Heart right ventricle (tissue), 16 donors: ENCODE measurements at places on chromosomes 6 and 20. TPM values are rescaled to one million over a fixed set of nuclear protein-coding genes. Genes with fewer than 3 reads are reported as not detected.

DNA sequence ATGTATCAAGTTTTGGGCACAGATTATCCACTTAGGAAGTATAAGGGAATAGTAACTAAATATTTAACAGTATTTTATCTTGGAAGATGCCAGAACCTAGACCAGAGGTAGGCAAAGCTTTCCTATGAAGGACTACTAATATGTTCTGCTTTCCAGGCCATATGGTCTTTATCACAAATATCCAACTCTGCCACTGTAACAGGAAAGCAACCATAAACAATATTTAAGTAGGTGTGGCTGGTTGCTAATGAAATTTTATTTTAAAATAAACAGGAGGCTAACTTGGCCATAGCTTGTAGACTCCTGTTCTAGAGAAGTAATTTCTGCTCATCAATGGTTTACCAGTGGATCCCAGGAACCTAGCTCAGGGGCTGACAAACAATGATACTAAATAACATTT, 39.4 kb downstream of the NOL7 start:
- DNase-seq = no peak

GRCh38 chr6:7974938-7975763, 64.6 kb upstream of the TXNDC5 start:
- DNase-seq = peak; percentile 87

Gene TRIM38
- polyA plus RNA-seq = 1.3 TPM

Gene FAM83C
- not detected for polyA plus RNA-seq

Gene BEND6
- 0.15 TPM for polyA plus RNA-seq

GRCh38 chr6:159935633-159936032, 33.2 kb upstream of the IGF2R start:
- DNase-seq = no peak

Gene TCF19
- polyA plus RNA-seq = 2.9 TPM

Gene UST
- 3.3 TPM for polyA plus RNA-seq

Gene HTR1B
- 0.12 TPM for polyA plus RNA-seq

- DNase-seq = no peak
These were observed 35.9 kb upstream of the EYA4 start for GRCh38 chr6:133205304-133205703.

GRCh38 chr20:35625584-35626385, 10.2 kb downstream of the SPAG4 start:
- DNase-seq = no peak

GRCh38 chr6:101396548-101397173, 3.2 kb downstream of the GRIK2 start:
- DNase-seq = peak; percentile 52

- no peak for DNase-seq
These were observed 840.5 kb downstream of the HACE1 start for GRCh38 chr6:104019075-104019753.

DNA sequence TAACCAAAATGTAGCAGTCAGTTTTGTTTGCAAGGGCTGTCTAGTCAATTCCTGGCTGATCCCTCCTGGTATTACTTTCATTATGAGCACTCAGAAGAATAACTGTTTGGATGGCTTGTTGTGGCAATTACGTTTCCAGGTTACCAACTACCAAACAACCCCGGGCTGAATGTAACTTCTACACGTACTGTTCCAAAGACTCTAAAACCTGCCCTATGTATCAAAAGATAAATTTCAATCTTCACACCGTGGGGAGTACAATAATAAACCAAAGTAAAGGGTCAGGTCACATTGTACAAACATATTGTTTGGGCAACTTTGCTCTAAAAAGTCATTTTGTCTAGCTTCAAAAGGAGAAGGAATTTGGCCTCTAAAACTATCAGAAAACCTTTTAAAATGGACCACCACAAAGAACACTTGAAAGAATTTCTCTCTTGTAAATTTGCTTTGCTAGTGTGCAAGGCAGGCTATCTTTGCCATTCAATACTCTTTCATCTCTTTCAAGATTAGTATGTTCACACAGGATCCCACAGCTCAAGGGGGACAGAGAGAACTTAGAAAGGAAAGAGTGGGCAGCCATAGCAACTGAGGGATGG, 27.6 kb downstream of the DCDC2 start:
- no peak for DNase-seq

- DNase-seq = no peak
These were observed 308.3 kb upstream of the ADGRB3 start for GRCh38 chr6:68326762-68327161.

Gene TBX18
- polyA plus RNA-seq = 5.0 TPM

DNA sequence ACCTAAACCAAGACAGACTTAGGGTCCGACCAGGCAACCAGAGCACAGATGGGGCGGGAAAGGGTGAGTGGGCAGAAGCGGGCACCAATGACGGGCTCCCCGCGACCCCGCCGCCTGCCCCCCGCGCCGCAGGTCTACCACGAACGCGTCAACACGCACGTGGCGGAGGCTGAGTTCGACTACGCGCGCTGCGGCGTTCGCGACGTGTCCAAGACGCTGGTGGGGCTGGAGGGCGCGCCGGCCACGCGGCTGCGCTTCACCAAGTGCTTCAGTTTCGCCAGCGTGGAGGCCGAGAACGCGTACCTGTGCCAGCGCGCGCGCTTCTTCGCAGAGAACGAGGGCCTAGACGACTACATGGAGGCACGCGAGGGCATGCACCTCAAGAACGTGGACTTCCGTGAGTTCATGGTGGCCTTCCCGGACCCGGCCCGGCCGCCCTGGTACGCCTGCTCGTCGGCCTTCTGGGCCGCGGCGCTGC, 5.1 kb downstream of the TMEM151B start:
- no peak for DNase-seq

DNA sequence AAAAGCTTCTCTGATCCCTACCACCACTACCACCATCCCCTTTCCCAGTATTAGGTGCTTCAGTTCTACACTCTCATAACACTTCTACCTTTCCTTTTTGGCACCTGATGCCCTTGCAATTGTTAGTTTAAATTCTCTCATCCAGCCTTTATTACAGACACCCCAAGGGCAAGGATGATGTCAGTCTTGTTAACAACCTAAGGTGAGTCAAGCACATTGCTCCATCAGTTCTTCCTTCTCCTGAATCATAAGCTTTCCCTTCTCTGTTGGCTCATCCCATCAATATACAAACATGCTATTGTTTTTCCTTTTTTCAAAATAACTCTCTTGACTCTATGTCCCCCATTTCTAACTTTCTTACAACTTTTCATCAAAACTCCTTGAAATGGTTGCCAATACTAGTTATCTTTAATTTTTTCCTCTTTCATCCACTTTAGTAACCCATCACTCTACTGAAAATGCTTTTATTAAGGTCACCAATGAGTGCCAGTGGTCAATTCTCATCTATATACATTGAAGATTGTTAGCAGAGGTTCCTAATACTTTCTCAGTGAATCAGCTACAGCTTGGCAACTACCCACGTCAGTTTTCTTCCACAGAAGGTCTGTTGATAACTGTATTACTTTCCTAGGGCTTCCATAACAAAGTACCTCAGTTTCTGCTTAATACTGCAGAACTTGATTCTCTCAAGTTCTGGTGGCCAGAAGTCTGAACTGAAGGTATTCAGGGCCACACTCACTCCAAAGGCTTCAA, 97.1 kb upstream of the FLRT3 start:
- DNase-seq = no peak

DNA sequence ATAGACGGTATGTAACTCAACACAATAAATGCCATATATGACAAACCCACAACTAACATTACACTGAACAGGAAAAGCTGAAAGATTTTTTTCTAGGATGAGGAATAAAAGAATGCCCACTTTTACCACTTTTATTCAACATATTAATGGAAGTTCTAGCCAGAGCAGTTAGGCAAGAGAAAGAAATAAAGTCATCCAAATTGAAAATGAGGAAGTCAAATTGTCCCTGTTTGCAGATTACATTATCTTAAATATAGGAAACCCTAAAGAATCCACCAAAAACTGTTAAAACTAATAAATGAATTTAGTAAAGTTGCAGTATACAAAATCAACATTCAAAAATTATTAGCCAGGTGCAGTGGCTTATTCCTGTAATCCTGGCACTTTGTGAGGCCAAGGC, 24.6 kb upstream of the ADGB start:
- no peak for DNase-seq

Gene FKBP1C
- polyA plus RNA-seq = not detected

- DNase-seq = no peak
These were observed 5.3 kb upstream of the PRR18 start for GRCh38 chr6:166313255-166314070.

Gene SIM1
- polyA plus RNA-seq = not detected

Gene INSM1
- 0.01 TPM for polyA plus RNA-seq

Gene PNPLA1
- polyA plus RNA-seq = not detected

Gene RNF217
- polyA plus RNA-seq = 2.1 TPM

Gene GRM1
- polyA plus RNA-seq = 0.44 TPM

DNA sequence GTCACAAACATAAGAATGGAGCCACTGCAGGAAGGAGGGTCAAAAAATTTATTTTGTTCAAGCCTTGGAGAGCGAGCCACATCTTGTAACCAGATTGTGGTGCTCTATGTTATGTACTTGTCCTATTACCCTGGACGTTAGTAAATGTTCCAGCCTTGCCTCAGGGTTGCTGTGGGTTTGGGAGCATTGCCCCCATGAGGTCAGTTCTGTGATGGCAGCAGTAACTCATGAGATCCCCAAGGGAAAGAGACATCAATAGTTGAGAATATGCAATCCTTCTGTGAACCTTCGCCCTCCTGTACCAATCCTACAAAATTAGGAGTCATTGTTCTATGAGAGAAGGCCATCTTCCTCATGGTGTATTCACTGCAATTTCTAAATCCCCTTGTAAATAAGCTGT, 16.4 kb upstream of the CFAP206 start:
- no peak for DNase-seq

- DNase-seq = no peak
These were observed 114.1 kb upstream of the SNX9 start for GRCh38 chr6:157708933-157709332.

DNA sequence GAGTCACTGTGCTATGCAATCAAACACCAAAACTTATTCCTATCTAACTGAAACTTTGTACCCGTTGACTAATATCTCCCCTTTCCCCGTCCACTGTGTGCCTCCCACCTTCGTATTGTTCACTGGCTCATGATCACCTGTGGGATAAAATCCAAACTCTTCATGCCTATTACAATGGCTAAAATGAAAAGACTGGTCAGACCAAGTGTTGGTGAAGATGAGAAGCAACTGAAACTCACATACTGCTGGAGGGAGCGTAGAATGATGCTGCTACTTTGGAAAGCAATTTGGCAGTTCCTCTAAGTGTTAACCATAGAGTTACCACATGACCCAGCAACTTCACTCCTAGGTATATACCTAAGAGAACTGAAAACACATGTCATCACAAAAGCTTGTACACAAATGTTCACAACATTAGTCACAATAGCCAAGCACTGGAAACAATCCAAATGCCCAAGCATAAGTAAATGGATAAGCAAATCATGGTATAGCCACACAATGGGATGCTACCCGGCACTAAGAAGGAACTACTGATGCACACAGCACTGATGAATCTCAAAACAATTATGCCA, 13.1 kb downstream of the RPS10 start:
- no peak for DNase-seq

DNA sequence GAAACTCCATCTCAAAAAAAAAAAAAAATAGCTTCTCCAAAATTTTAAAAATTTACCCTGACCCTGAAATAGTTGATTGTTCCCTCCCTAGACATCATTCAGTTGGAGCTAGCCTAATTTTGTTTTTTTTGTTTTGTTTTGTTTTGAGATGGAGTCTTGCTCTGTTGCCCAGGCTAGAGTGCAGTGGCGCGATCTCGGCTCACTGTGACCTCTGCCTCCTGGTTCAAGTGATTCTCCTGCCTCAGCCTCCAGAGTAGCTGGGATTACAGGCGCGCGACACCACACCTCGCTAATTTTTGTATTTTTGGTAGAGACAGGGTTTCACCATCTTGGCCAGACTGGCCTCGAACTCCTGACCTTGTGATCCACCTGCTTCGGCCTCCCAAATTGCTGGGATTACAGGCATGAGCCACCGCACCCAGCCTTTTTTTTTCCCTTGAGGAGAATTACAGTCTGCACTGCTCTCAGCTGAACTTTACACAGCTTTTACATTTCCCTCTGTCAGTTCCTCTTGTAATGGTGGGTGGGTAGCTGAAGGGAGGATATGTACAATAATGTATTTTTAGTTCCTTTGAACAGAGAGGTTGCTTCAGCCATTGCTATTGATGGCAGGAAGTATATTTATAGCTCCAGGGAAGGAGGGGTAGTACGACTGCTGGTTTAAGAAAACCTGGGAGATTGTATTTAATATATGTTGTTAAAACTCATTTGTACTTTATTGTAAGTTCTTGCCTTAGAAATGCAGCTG, 27.7 kb downstream of the PTPRA start:
- no peak for DNase-seq

- no peak for DNase-seq
These were observed 70.8 kb upstream of the RIPOR2 start for GRCh38 chr6:25006565-25007001.

- DNase-seq = no peak
These were observed 295.8 kb downstream of the BCKDHB start for GRCh38 chr6:80402266-80402665.

- no peak for DNase-seq
These were observed 7.4 kb downstream of the SNX9 start for GRCh38 chr6:157830354-157831017.

DNA sequence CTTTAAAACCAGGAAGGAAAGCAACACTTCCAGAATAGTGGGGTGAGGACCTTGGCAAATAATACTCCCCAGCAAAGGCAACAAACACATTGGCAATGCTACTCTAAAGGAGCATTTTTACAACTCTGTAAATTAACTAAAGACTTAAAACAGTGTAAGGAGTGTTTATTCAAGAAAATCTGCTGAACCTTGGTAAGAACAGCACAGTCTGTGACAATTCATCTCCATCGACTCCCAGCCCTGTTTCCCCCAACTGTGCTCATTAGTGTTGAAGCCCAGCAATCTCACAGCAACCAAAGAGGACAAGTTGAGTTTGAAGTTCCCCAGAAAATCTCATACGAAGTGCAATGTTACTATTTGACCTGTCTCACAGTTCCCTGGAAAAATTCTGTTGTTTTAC, 884.9 kb downstream of the C6orf118 start:
- no peak for DNase-seq

Gene VIP
- 0.30 TPM for polyA plus RNA-seq

Gene LAMA2
- polyA plus RNA-seq = 31.1 TPM

Gene BEND3
- polyA plus RNA-seq = 0.51 TPM

- no peak for DNase-seq
These were observed 577 bp upstream of the C6orf141 start for GRCh38 chr6:49549691-49550491.

DNA sequence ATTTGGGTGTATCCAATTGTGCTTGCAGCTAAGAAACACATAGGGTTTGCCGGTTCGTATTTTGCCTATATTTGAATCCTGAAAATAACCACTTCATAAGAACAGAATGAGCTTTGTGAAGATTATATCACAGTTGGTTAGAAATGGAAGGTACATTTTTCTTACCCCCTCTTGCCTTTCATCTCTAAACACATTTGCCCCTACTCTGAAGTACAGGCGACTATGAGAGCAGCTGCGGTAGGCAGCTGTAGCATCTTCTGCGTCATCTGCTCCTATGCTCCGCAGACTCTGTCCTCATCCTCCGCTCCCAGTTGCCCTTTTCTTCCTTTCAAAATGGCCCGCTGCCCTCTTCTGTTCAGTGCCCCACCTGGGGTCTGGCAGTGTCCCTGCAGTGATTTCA, 47.6 kb upstream of the REV3L start:
- DNase-seq = no peak
